ENCODE measurements at places on chromosomes 5 and 9.
A peak's percentile ranks its signal among the peaks of the same experiment; 100 is the strongest.

DNA sequence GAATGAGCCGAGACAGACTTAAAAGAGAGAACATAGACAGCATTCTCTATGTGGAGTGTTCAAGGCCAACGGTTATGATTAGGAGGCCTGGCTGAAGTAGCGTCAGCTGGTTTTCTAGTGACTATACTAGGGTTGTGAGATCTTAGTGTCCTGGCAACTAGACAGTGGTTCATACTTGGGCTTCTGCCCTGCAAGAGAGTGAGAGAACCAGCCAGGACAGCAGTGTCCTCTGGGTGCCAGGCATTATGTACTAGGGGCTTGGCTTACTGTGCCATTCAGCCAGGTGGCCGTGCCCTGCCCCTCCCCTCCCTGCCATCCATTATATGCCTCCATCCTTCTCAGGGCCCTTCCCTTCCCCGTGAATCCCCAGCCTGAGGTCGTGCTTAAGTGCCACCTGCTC, 56.8 kb downstream of the TRIO start:
- no peak for DNase-seq

- no peak for DNase-seq
These were observed 79.6 kb downstream of the PDE4D start for GRCh38 chr5:59813761-59814536.

DNA sequence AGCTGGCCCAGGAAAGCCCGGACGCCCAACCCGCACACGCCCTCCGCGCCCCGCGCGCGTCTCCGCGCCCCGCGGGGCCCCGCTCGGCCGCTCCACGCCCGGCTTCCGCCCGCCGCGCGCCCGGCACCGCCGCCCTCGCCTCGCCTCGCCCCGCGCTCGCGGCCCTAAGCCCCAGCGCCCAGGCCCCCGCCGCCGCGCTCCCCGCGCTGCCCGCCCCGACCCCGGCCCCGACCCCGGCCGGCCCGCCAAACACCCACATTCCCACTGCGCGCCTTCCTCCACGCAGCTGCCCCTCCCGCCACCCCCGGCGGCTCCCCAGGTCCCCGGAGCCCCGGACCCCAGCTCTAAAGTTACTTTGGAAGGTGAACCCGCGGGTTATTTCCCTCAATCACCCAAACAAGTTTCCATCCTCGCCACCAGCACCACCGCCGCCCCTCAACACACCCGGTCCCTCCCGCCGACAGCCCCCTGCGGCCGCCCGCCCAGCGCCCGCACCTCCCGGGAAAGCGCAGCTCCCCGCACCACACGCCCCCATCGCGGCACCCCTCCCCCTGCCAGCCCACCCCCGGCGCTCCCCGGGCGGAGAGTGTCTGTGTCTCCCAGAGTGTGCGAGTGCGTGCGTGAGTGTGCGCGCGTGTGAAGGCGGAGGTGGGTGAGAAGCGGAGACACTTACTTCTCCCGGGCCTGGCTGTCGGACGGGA, 439 bp downstream of the SSBP2 start:
- no peak for DNase-seq

GRCh38 chr9:9791611-9792010, 821.2 kb downstream of the PTPRD start:
- DNase-seq = no peak

GRCh38 chr9:130921989-130922892, 16.8 kb downstream of the FIBCD1 start:
- DNase-seq = no peak

DNA sequence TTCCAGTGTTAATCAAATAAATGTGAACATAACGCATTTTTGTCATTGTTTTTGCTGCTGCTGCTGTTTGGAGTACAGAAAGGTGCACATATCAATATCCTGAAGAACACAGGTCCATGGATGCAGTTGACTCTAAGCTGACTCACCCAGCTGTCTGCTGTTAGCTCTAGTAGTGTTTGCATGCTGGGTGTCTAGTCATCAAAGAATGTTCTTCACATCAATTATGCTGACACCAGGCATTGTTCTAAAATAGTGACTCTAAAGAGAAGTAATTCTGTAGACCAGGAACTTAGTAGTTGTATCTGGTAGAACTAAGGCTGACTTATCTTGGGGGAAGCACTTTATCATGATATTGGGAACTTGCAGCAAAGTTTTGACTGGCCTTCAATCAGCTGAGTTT, 55.7 kb upstream of the DPYSL3 start:
- DNase-seq = no peak

DNA sequence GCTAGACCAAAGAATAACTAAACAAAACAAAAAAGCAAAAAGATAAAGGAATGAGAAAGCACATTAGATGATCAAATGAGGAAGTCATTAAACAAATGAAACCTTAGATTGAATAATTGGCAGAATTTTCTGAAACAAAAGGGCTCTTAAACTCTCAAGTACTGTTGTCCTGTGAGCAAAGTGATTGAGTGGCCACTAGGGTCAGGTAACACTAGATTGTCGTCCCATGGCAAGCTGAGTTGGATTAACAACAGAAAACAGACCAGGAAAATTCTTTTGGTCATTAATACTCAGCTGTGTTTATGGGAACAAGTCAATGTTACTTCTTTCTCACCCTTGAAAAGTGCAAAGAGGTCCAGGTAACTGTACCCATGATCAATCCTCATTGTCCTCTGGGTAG, 81.6 kb upstream of the MRPS30 start:
- DNase-seq = no peak

DNA sequence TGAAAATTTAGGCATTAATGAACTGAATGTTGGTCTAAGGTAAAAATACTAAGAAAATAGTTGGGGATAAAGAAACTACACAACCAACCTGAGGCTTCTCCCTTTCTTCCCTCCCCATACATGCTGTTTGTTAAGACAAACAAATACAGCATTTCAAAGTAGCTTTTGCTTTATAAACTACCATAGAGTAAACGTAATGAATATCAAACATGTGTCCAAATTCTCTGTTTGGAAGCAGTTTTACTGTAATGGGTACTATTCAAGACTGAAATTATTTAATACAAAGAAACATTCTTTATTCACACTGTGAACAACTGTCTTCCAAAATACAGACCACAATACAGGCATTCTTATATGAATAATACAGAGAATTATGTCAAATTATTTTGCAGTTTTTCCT, 52.0 kb downstream of the SLC44A1 start:
- DNase-seq = no peak

DNA sequence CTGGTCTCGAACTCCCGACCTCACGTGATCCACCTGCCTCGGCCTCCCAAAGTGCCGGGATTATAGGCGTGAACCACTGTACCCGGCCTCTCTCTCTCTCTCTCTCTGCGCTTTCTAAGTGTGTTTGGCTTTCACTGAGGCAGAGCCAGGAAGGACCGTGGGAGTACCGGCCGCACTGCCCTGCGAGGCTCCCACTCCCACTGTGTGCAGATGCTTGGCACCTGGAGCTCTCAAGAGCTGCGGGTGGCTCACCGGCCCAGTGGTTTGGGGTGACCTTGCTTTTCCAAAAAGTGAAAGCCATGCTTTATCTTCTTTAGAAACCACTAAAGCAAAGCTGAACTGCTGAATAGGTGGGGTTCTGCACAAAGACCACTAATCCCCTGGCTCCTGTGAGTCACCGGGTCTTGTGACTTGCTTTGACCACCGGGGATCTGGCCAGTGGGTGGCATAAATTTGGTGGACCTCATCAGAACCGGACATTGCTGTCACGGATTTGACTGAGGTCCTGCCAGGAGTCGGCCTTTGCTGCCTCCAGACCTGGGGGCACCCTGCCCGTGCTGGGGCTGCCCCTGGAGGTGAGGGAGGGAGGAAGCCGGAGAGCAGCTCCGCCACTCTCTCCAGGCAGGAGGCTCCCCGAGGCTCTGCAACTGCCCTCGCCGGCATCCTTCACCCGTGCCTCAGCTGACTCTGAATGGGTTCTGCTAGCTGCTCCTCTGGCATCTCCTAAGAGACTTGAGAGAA, 228.9 kb downstream of the FANCC start:
- DNase-seq = no peak

DNA sequence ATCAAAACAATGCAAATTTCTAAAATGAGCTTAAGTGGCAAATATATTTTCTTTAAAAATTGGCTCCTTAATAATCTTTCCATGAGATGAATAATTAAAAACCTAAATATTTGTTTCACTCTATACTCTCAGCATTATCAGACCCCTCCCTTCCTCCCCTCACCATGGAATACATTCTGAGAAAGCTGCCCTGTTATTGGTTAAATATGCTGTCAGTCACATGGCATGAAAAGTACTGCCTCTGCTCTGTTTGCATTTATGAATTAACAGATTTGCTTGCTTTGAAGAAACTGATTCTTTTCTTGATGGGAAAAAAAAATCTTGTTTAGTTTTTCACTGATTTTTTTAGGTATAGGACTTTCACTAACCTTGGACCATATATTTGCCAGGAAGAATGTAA, 17.0 kb upstream of the RPS23 start:
- DNase-seq = no peak

GRCh38 chr5:1936901-1937300, 54.2 kb upstream of the IRX4 start:
- DNase-seq = no peak

GRCh38 chr5:168660691-168661090, 81.5 kb upstream of the PANK3 start:
- no peak for DNase-seq

DNA sequence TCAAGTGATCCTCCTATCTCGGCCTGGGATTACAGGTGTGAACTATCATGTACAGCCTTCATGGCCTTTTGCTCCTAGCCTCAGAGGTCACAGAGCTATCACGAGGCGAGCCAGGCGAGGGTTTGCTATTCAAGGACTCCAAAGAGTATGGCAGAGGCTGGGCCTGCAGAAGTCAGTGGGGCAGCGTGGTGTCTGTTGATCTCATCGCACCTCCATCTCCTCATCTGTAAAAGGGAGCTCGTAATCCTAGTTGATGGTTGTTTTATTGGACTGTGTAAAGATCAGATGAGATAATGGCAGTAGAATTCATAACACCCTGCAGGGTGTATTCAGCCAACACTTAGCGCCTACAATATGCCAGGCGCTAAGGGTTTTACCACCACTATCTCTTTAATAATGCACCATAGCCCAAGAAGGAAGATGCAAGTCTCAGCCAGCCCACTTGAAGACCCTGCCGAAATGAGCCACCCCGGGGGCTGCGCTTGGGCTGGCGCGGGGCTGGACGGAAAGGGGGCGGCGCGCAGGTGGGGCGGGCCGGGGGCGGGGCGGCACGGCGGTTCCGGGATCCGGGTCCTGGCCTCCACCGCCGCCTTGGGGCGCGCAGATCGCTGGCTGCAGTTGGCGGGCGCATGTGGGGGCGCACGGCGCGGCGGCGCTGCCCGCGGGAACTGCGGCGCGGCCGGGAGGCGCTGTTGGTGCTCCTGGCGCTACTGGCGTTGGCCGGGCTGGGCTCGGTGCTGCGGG, at the start of gene GALNT12:
GALNT12 (plus strand) TSS at position 601 of the 744 bp plus-strand sequence; CDS start at position 630, 29 bp downstream.
- DNase-seq = peak; percentile 30

DNA sequence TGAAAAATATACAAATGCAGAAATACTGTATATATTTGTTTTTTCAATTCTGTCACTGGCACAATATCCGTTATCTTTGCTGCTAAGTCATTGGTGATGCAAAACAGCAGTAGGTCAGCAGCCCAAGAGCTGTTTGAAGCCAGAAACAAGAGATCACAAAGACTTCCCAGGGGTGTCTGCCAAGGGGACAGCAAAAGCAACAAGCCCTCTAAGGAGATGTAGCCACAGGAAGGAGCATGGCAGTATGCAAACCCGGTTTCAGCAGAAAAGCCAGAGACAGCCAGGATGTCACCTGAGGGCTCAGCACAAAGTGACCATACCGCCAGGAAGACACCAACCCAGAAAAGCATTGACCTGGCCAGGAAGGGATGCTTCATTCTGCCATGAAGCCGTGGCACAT, 241.5 kb downstream of the ARRDC3 start:
- DNase-seq = no peak

- DNase-seq = no peak
These were observed 315.0 kb upstream of the TLE4 start for GRCh38 chr9:79256691-79257213.

DNA sequence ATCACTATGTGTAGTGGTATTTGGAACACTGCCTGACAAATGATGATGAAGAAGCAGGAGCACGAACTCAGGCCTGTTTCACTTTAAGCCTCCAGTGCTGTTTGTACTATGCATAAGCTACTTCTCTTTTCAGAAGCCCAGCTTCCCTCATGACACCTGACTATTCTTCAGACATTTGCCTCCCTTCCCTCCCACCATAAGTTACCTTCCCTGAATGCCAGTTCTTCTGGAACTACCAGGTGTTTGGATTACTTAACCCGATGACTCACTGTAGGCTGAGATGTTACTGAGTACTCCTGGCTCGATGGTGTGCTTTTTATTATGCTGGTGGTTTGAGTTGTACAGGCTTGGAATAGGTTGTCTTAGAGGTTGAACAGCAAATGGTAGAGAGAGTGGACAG, 180.0 kb downstream of the SPATA31D1 start:
- DNase-seq = no peak

GRCh38 chr5:73783828-73784227, 157.8 kb downstream of the ARHGEF28 start:
- no peak for DNase-seq

DNA sequence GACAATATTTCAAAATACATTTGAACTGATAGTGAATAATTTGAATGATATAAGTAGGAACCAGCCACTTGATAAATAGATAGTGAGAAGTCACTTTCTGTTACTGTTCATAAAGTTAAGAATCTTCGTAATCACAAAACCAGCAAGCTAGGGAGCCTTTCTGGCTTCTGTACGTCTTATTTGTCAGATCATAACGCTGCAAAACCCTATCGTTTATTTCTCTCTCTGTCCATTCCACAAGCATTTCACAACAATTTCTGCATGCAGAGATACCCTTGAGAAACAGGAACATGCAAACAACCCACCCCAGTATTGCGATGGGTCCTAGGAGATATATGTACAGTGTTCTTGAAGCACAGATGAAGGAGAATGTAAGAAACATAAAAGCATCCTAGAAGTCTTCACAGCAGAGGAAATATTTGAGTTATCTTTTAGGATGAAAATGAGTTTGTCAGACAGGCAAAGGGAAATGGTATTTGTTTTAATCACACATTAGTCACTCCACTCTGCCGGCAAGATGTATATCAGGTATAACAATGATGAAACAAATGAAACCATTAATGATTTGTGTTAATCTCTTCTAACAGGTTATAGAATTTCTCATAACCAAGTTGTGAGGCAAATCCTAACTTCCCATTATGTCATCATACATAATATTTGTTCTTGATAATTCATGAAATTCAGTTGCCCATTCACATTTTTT, 668.7 kb upstream of the FTMT start:
- no peak for DNase-seq

DNA sequence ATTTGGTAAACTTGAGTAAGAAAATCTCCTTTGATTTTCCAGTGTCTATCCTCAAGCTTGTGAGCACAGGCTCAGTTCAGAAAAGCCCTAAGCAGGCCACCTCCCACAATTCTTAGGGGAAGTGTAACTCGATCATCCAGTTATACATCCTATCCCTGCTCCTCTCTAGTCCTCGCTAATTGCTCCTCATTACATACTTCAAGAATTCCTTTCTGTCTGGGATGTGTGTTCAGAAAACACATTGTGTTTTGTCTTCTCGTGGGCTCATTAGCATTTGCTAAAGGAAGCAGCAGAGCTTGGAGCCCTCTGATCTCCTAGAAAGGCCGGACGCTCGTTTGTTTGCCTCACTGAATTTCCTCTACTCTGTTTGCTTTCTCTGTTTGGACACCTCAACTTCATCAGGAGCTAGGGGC, 268.2 kb upstream of the RFX3 start:
- DNase-seq = no peak
